Stimulated activated CD4-positive, alpha-beta T cell treated with anti-CD3 and anti-CD28 coated beads, Interleukin-15, amount 100 ng/mL, for 1 hour (primary cell): ENCODE measurements at places on chromosomes 5 and 9.

- DNase-seq: no peak
These were observed 201.7 kb upstream of the ACTBL2 start for GRCh38 chr5:57684299-57684702.

DNA sequence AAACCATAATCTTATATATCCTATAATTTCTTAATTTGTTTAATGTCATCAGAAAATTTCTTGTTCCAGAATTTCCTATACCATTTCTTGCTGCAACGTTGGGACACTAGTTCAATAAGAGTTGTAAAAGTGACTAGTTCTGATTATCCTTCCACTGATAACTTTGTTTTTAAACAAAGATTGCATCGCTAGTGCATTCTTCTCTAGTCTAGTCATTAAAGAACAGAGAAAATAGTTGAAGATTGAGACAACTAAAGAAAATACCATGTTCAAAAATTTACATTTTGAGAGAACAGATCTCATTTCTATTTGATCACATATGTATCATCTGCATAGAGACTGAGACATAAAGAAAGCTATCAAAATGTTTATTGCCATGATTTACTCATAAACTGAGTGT is 1888.2 kb downstream of the EFNA5 start:
- DNase-seq: no peak

DNA sequence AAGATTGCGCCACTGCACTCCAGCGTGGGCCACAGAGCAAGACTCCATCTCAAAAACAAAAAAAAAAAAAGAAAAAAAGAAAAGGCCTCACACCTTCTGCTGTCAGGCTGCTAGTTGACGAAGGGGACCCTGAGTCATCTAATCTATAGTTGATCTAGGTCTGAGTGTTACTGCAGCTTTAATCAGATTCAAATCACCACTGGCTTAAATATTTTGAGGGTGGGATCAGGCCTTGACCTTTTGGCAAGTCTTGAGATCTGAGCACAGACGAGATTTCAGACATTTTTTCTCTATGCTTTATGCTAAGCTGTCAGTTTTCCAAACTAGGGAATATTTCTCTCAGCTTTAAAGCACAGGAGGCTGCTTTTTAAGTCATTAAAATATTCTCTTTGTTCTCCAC is 240.9 kb downstream of the GLIS3 start:
- DNase-seq: no peak

DNA sequence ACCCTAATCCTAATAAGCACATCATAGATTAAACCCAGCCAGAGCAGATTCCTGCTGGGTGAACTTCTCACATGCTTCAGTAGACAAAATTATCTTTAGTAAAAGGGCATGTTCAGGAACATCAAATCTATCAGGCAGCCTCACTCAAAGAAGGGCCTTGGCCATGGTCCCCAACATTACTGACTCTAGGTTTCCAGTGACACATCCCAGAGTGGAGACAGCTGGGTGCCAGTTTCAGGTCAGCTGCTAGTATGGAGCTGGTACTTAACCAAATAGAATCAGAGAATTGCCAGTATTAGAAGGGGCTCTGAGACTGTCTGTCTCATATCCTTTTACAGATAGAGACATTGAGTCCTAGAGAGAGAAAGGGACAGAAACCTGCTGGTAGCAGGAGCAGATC is 44.1 kb upstream of the GALNT10 start:
- DNase-seq: no peak

DNA sequence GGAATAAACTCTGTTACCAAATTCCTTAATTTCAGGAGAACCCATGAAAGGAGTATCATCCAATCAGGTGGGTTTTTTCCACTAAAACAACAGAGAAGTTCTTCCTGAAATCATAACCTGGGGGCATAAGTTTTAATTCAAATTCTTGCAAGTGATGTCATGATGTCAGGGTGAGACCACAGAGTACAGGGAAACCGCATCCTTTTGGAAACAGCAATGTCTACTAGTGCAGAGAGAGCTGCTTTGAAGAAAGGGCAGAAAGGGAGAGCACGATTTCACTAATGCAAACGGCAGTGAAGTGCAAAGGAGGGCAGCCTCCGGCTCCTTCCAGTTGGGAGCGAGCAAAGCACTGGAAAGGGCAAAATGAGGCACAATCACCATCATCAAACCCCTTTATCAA is 20.6 kb upstream of the CMBL start:
- DNase-seq: no peak

DNA sequence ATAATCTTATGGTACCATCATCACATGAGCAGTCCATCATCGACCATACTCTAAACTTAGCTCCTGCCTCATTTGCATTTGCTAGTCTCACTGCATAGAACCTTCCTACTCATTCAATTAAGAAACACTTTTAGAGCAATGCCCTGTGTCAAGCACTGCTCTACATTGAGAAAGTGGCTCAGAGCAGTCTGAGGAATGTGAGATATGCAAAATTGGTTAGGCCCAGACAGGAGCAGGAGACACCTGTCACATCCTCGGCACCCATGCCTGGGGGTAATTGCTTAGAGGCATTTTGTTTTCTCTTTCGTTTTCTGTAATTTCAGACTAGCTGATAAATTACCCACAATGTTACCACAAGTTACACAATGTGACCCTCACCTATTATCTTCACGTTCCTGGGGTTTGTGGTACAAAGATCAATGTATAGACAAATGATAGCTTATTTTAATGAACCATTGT is 4.9 kb upstream of the RARS1 start:
- no peak for DNase-seq

- DNase-seq: no peak
These were observed 184.4 kb downstream of the PLK2 start for GRCh38 chr5:58275516-58275915.

DNA sequence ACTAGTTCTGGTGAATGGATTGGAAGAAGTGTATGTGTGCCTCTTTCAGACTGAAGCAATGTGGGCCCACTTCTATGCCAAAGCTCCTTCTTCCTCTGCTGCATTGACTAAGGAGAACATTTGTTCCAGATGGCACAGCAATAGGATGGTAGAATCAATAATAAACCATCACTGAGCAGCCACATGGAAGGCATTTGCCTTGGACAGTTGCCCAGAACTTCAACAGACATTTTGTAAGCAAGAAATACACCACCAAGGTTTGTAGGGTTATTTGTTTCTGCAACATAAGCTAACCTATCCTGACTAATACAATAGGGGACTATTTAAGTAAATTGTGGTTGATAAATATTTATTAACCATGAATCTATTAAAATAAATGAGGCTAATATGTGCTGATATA is 37.7 kb upstream of the CSNK1G3 start:
- no peak for DNase-seq

DNA sequence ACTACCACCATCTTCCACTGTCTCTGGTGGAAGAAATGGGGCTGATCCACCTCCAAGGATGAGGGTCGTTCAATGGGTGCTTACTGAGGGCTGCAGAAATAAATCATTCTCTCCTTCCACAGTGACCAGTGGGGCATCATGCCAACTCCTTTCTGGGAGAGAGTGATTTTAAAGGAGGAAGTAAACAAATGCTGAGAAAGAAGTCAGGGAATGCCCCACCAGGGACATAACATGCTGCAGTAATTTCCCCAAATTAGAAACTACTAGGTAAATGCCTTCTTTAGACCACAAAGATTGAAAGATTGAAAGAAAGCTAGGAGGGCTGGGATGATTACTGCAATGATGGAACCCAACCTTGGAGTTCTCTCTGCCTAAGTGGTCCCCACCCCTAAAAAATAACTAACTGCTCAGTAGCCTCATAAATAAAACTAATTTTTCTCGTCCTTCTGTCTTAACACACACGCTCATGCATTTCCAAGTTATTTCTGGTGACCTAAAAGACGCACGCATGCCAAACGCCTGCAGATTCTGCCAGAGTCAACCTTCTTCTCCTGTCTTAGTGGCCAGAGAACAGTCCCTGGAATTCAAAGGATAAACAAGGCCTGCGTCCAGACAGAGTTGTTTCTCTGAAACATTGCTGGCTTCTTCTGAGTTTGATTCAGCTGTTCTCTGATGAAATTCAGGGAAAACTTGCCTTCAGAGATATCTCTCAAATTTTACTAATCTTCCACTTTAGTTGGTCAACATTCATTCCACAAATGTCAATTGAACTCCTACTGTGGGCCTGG is 250.0 kb downstream of the NR3C1 start:
- no peak for DNase-seq

- no peak for DNase-seq
These were observed 37.1 kb downstream of the MAP3K1 start for GRCh38 chr5:56852228-56853000.

DNA sequence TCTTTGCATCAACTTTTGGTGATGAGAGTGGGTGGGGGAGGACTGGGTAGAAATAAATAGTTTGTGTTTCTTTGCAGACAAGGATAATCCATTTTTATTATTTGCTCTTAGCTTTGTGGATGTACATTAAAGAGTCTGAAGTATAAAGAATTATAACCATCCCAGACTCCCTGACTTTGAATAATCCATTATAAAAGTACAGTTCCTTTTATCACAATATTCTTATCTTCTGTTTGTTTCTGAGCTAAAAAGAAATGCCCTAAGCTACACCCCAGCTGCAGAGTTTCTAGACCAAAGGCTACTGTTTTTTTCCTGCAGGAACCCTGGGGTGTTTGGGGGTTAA is 77.9 kb downstream of the NDFIP1 start:
- DNase-seq: no peak

GRCh38 chr9:113625486-113625885 is 162.0 kb downstream of the RGS3 start:
- DNase-seq: no peak

DNA sequence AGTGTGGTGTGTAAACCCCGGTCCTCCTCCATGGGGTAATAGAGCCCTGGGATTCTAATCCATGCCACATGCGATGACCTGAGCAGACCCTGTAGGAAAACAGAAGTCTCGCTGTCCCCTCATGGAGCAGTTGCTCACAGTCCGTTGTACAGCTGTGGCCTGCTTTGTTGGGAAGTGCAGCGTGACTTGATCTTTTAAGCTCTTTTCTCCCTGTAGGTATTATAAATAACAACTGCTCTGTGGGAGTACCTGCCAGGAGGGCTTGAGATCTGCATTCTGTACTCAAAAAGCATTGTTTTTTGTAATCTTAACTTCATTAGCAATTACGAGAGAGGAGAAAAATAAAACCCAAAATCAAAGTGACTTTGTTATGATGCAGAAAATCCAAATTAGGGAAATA is 17.3 kb downstream of the MEGF10 start:
- DNase-seq: no peak

GRCh38 chr9:84742261-84742660 is 72.7 kb downstream of the NTRK2 start:
- DNase-seq: no peak

- DNase-seq: no peak
These were observed 11.9 kb upstream of the ARHGAP26 start for GRCh38 chr5:142758062-142758795.

GRCh38 chr9:20728493-20729220 is 44.6 kb downstream of the FOCAD start:
- DNase-seq: no peak

GRCh38 chr5:66840511-66841013 is 244.4 kb downstream of the MAST4 start:
- no peak for DNase-seq

- DNase-seq: no peak
These were observed 74.0 kb upstream of the NEK6 start for GRCh38 chr9:124183772-124184171.

GRCh38 chr5:58015175-58015574 is 444.7 kb downstream of the PLK2 start:
- no peak for DNase-seq

DNA sequence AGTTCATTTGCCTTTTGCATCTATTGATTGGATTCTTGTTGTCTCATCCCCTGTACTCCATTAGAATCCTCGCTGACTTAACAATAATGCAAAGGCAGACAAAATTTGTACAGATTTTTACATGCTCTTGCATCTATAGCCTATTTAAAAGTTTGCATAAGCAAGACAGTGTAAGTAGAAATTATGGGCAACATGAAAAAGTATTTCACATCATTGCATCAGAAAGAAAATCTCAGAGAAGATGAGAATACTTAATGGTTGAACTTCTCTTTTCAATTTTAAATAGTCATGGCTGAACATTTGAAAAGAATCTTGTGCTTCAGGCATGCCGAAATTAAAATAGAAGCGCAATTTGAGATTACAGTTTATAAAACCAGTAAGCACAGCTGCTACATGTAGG is 226.4 kb downstream of the EFNA5 start:
- no peak for DNase-seq

DNA sequence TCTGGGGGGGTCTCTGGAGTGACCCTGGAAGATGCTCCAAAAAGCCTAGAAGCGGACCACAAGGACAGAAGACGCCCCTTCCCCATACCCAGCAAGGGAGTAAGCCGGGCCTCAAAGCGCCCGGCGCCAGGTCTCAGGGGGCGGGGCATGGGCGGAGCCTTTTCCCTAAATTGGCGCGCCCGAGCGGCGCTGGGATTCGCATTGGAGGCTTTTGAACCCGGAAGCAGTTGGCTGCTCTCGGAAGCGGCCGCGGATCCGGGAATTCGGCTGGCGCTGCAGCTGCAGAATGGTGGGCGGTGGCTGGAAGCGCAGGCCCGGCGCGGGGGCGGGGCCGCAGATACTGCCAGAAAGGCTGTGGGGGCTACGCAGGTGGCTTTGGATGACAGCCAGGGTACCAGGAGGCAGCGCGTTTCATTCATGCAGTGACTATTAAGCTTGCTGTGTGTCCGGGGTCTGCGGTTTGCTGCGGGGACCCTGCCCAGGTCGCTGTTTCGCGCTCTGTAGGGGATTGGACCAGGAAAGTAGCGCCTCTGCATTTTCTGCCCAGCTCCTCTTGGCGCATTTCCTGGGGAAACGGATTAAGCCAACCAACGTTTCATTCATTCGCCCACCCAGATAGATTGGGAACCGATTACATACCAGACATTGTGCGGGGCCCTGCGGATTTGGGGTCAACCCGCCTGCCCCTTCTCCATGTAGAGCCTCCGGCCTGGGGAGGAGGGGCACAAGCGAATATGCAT is 83.0 kb upstream of the FREM1 start:
- DNase-seq: no peak

DNA sequence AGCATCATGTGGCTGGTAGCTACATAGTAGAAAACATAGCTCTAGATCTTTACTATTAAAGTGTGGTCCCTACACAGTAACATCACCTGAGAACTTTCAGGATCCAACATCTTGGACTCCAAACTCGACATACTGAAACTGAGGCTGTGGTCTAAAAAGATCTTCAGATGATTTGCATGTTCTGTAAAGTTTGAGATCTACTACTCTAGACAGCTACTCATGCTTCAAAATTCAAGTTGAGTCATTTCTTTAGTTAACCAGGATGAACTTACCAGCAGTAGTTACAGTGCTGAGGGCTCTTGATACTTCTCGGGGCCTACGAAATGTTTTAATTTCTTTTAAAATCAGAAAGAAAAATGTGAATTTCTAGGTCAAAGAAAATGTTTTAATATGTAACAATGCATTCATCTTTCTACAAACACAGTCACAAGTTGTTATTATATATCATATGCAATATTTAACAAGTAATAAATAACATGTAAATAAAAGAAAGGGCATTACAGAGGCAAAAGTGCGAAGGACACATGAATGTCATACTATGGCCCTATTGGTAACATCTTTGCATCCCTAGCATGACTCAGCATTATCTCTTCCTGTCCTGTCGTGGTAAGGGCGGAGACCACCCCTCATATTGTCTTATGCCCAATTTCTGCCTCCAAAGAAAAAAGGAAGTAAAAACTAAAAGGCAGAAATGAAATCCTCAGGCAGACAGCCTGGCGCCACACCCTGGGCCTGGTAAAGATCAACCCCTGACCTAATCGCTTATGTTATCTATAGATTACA is 563.9 kb upstream of the TLE4 start:
- DNase-seq: no peak
